ENCODE measurements at places on chromosomes 7 and 10.
A peak's percentile ranks its signal among the peaks of the same experiment; 100 is the strongest.

- DNase-seq: peak; percentile 52
Measured at GRCh38 chr7:157273208-157274093, 63.4 kb upstream of the DNAJB6 start.

GRCh38 chr10:59016043-59016442, 160.4 kb upstream of the PHYHIPL start:
- DNase-seq: no peak

DNA sequence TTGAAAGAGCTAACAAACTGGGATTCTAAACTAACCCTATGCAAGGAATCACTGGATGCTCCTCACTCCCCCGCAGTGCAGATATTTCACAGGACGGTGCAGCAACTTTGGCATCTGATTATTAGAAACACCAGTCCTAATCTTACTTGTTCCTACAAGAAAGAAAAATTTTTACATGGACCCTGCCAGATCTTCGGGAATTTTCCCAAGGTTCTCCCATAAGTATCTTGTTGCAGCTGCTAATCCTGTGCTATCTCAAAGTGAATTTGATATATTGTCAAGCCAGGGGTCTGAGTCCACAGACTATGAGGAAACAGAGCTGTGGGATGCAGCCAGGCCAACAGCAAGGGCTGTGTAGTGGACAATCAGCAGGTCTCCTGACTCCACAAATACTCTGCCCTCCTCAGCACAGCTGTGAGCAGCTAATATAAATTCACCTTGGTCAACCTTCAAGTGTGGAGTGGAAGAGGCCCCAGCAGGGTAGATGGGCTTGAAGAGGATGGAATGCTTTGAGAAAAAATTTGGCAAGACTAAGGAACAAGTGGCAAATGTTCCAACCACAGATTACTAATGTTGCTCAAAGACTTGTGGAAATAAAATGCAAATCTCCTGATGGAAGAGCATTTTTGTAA, 25.6 kb downstream of the VSTM4 start:
- DNase-seq: no peak

- DNase-seq: no peak
Measured at GRCh38 chr7:91249506-91250233, 14.6 kb upstream of the FZD1 start.

GRCh38 chr10:130232166-130233034, 96.2 kb downstream of the GLRX3 start:
- no peak for DNase-seq

GRCh38 chr10:771647-772046, 82.2 kb upstream of the DIP2C start:
- no peak for DNase-seq

GRCh38 chr10:71262027-71262426, 49.7 kb downstream of the UNC5B start:
- DNase-seq: no peak

DNA sequence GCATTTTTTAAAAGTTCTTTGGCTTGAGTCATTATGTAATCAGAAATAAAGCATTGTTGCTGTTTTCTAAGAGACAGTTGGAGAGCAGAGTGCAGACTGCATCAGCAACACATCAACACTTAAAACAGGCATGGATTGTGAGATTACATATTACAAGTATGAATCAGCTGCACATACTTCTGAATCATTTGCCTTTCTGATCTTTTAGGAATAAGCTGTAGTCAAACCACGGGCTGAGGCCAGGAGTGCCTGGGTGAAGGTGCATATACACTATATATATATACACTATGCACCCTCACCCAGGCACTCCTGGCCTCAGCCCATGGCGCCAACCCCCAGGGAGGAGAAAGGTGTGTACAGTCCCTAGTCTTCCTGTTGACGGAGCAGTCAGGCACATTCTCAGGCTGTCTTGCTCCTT, 52.4 kb upstream of the DLX6 start:
- no peak for DNase-seq

DNA sequence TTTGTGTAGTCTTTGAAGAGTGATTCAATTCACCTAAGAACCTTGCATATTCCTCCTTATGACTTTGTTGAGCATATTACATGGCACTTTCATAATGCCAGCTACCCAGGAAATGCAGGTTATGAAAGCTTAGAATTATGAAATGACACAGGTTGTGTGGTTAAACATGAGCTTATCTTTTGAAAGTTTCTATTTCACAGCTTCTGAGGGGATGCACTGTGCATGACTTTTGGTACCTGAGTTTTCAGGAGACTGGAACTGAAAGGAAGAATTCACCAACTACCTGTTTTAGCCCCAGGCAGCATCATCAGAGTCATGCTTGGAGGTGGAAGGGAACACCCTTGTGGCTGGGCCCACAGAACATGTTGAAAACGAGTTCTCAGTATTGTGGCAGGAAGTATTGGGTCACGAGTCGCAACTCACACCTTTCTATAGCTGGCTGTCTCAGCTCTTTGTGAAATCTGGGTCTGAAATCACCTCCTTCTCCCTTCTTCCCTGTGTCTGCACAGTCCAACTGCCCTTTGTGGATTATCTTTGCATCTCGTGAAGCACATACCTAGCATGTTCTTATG, 228.2 kb downstream of the PTEN start:
- DNase-seq: no peak

DNA sequence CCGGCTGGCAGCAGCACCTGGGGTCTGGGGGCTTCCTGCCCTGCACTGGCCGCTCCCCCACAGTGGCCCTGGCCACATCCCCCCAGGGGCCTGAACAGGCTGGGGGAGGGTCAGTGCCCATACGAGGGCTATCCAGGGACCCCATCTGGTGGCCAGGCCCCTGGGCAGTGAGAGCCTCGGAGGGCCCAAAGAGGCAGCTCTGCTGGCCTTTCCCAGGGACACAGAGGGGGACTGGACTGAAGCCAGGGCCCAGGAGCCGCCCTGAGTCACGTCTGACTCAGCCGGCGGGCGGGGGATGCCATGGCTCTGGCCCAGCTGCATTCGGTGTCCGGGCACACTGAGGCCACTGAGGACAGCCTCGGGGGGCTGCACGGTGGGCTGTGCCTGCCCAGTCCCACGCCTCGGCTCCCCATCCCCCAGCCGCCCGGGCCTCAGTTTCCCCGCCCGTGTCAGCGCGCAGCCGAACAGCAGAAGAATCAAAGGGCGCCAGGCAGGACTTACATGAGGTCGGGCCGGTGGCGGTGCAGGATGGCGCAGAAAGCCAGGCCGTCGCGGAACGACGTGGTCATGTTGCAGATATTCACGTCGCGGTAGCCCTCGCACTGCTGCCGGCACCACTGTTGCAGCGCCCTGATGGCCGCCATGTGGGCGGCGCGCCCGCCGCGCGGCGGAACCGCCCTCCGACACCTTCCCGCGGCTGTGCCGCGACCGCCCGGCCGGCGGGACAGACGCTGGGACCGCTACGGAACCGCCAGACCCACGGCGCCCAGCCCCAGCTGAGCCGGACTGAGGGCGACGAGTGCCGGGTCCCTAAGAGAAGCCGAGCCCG, at the start of gene MICALL2:
Gene MICALL2, minus strand, starts transcription at position 788 of the 829 bp plus-strand sequence. Its CDS starts 144 bp downstream, at position 644.
- DNase-seq: no peak

DNA sequence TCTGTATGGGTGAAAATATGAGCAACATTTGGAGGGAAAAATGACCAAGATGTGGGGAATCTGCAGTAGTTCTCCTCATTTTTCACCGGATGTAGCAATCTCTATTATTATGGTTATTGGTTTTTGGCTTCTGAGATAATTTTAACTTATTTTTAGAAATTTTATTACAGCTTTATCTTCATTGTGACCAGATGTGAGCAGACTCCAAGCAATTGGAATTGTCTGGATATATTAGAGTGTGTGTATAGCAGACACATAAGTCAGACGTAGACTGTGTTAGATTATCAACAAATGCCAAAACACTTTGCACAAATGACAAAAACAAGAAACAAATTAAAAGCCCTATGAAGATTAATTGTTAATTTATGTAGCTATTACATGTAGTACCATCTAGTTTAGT, 249.1 kb downstream of the DNAJB9 start:
- DNase-seq: no peak

- peak; percentile 73 for DNase-seq
Measured at GRCh38 chr7:138460649-138461607, 869 bp downstream of the TRIM24 start.

GRCh38 chr10:117921421-117921820, 125.3 kb downstream of the RAB11FIP2 start:
- DNase-seq: no peak

DNA sequence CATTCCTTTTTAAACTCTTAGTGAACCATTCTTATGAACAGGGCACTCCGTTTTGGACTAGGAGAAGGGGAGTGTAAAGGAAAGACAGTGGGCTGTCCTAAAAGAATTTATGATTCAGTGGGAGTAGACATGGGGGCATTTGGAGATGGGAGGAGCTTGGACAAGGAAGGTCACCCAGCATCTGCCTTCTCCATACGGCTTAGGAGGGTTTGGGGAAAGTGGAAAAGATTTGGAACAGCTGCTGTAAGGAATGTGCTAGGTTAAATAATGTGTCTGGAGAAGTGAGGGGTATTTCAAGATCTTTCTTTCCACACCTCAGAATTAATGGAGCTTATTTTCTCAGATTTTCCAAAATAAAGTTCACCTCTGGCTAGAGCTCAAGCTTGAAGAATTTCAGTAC, 24.0 kb downstream of the SLC35G1 start:
- DNase-seq: peak; percentile 52
